ENCODE measurements at places on chromosomes 1 and 21.

DNA sequence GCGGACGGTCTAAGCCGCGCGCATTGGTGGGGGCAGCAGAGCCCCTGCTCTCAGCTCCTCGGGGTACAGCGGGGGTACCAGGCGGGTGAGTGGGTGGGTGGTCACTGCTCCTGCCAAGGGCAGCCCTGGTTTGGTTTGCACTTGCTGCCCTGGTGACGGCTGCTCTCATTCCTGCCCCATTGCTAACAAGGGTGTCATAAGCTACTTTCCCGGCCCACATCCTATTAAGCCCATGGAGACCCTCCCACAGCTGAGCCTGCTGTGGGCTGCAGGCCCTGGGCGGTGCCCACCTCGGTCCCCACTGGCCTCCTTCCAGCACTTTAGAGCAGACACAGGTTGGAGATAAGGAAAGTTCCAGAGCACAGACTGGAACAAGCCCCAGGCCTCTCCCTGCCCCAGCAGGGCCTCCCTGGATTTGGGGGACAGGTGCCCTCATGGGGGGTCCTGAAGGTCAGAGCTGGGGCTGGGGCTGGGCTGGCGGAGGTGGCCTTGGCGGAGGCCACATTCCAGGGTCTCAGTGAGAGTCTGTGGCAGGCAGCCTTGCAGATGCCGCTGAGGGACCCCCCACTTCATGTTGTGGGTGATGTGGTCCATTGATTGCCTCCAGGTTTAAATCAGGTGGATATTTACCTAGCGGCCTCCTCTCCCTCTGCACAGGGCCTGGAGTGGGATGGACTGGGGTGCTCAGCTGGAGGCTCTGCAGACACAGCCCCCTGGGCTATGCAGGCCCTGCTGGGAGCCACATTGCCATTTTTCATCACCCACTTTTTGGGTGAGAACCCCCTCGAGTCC is 27.0 kb downstream of the COL18A1 start:
- DNase-seq: no peak

DNA sequence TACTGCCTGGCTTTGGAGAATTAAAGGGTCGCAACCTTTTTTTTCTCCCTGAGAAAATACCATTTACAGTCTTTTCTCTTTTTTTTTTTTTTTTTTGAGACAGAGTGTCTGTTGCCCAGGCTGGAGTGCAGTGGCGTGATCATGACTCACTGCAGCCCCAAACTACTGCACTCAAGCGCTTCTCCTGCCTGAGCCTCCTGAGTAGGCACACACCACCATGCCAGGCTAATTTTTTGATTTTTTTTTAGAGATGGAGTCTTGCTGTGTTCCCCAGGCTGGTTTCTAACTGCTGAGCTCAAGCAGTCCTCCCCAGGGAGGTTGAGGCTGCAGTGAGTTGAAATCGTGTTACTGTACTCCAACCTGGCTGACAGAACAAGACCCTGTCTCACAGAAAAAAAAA is 24.6 kb downstream of the UBE4B start:
- peak; percentile 52 for DNase-seq

DNA sequence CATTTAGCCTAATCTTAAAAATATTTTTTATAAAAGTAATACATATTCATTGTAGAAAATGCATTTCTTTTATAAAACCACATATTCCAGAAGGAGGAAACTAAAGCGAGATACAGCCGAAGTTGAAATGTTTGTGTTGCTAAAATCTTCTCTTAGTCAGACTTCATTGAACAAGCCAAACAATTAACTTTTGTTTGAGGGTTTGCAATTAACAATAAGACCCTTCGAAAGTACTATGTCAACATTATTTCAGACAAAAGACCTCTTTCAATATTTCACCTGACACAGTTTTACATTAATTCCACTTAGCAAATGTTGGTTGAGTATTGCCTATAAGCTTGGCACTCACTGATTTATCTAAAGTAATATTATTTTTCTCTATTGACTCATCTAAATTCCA is 354.0 kb upstream of the ADAMTS5 start:
- DNase-seq: no peak

- peak; percentile 16 for DNase-seq
Observed at GRCh38 chr1:30089024-30089430, 634.4 kb downstream of the MATN1 start.
